ENCODE measurements at places on chromosomes 5 and 9.

- DNase-seq = no peak
Observed at GRCh38 chr9:83070261-83070660, 7.3 kb upstream of the RASEF start.

DNA sequence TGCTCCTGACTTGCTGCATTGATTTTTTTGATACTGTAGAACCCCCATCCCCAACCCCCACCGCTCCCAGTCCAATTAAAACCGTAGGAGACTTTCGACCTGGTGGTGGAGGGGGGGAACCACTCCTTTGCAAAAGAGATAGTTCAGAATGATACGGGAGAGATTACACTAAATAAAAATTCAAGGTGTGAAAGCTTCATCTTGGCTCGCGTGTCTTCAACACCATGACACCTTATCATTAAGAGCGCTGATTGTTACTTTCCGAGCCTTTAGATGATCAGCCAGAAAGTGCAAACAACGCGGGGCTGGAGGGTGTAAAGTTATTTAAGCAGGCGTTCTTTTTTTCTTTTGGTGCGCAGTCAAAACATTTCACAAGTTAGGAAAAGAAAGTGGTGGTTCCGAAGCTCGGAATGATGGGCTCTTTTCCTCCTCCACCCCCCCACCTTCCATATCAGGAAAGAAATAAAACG, 1.3 kb upstream of the ZNF462 start:
- no peak for DNase-seq

DNA sequence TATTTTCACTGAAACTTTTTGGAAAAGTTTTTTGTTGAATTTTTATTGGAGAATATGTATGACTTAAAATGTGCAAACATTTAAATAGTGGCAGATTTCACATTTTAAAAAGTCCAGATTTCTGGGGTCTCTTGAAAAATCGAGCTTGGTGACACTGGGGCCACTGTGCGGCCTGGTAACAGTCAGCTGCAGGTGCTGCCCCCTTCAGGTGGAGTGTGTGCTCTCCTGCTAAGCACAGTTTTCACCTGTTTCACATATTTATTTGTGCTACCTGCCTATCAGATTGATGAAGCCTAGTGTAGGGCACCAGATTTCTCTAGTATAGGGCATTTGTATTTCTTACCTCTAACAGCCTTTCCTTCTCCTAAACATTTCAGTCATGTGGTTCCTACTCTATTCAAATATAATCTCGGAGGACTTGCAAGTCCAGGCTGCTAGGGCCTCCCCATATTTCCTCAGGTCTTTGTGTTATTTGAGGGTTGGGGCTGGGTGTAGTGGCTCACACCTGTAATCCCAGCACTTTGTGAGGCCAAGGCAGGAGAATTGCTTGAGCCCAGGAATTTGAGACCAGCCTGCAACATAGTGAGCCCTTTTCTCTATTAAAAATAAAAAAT, 95.8 kb upstream of the KLF9 start:
- DNase-seq = no peak

GRCh38 chr5:116733991-116734975, 159.7 kb upstream of the SEMA6A start:
- DNase-seq = no peak

DNA sequence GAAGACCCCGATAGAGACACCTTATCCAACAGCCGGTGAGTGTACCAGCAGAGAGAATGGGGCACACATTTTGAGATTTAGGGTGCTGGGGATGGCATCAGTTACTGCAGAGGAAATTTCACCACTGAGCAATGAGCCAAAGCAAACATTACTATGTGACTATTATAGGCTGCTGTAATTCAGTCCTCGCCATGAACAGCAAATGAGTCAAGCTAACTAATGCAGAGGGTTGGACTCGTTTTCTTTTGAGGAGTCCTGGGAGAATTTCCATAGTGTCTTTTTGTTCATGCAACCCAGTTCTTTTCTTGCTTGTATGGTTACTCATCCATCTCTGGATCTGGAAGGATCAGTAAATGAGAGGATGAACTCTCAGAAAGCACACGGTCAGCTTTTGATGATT, 323.8 kb downstream of the PSAT1 start:
- DNase-seq = no peak

DNA sequence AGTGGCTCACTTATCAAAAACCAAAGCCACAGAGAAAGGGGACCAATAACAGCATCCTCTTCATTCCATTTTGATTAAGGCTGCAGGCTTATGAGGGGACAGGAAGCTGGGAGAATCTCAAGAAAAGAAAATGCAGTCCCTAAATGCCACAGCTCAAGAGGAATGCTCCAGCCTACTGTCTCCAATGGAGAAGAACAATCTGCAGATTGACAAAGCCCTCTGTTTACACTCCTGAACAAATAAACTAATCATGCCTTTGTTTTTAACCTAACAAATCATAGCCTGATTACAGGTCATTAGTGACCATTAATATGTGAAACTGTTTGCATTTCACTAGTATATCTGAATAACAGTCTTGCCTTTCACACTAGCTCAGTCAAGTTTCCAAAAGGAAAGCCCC, 26.5 kb downstream of the PPP2R2B start:
- no peak for DNase-seq

DNA sequence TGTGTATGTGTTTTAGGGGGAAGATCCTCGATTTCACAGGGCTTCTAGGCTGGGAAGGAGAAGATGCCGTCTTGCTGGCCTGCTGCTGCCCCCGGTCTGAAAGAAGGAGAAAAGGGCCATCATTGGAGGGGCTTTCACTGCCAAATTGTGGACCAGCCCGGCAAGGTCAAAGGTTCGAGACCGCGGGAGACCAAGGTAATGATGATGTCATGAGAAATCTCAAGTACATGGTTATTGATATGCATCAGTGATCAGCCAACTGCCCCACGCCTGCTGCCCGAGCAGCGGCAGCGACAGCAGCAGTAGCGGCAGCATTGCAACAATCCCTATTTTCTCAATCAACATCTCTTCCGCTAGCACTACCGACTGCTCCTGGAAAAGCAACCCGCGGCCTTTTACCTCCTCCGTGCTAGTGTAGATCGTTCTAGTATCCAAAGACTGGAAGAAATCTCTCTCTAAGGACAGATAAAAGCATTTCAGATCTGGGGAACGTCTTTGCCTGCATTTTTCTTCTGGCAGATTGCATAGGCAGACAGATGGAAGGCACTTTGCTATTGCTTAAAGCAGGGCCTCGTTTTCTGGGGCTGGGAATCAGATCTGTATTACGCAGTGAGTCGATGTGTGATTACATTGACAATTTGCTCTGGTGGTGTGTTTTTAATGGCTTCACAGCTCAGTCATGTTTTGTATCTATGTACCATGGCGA, 215.3 kb downstream of the MEF2C start:
- DNase-seq = no peak

DNA sequence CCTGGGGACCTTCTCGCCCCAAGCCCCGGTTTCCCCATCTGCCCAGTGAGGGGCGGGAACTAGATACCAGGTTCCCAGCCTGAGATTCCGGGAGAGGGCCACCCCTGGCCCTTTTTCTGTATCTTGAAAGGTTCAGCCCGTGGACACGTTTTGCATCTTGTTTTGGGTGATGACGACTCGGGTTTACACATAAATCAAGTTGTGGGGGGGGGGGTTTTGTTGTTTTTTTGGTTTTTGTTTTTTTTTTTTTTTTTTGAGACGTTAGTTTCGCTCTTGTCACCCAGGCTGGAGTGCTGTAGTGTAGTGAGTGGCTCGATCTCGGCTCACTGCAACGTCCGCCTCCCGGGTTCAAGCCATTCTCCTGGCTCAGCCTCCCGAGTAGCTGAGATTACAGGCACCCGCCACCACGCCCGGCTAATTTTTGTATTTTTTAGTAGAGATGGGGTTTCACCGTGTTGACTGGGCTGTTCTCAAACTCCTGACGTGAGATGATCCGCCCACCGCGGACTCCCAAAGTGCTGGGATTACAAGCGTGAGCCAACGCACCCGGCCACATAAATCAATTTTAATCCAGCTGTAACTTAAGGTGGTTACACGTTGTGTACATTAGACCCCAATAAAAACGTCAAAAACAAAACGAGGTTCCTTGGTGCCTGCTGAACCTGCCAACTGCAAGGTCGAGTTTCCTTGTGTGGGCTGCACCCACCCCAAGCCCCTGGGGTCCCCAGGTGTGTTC, 1.1 kb upstream of the BRD3 start:
- DNase-seq = no peak

GRCh38 chr5:165874851-165875250, 2369.4 kb downstream of the MAT2B start:
- DNase-seq = no peak

DNA sequence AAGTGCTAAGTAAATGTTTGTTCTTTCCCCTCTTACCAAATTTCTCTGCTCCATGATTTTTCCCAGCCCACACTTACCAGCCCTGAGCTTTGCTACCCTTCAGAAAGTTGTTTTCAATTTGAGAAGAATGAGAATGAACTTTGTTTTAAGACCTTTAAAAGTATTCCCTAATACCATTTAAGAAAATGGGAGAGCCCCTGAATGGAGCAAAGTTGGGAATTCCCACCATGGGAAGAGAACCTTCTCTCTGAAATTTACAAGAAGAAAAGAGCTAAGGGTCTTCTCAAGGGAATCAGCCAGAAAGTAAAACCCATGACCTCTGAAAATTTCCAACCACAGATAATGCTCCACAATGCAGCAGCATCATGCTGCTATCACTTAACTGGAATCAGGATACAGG, 17.7 kb downstream of the ZNF366 start:
- DNase-seq = no peak
